ENCODE measurements at places on chromosomes 2 and 18. TPM values are rescaled to one million over a fixed set of nuclear protein-coding genes. Genes with fewer than 3 reads are reported as not detected.

DNA sequence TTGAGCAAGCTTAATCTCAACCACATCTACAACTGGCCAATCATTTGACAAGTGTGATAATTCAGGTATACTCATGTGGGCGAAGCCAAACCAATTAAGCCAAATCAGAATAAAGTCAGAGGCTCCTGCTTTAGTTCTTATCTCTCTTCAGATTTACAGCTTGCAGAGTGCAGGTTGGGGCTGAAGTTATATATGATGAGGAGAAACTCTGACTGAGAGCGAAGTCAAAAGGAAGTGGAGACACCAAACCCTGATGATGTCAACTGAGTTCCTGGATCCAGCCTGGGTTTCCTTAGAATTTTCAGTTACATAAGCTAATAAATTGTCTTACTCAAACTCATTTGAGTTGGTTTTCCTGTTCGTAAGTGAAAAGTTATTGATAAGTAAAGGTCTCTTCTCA lies 73.9 kb downstream of the ASXL2 start:
- H3K27me3 ChIP-seq, result no peaks in the 10 kb centered on the region
- no peak overlapping the region for H3K4me3 ChIP-seq
- no peaks in the 10 kb centered on the region for H3K36me3 ChIP-seq
- H3K4me1 ChIP-seq, result no peaks in the 10 kb centered on the region

- H3K4me1 ChIP-seq, result no peaks in the 10 kb centered on the region
- no peaks in the 10 kb centered on the region for H3K27me3 ChIP-seq
- no peak overlapping the region for H3K27ac ChIP-seq
- H3K36me3 ChIP-seq, result no peaks in the 10 kb centered on the region
- H3K4me3 ChIP-seq, result no peak overlapping the region
Measured at GRCh38 chr2:172922306-172922705, 153.3 kb upstream of the MAP3K20 start.

DNA sequence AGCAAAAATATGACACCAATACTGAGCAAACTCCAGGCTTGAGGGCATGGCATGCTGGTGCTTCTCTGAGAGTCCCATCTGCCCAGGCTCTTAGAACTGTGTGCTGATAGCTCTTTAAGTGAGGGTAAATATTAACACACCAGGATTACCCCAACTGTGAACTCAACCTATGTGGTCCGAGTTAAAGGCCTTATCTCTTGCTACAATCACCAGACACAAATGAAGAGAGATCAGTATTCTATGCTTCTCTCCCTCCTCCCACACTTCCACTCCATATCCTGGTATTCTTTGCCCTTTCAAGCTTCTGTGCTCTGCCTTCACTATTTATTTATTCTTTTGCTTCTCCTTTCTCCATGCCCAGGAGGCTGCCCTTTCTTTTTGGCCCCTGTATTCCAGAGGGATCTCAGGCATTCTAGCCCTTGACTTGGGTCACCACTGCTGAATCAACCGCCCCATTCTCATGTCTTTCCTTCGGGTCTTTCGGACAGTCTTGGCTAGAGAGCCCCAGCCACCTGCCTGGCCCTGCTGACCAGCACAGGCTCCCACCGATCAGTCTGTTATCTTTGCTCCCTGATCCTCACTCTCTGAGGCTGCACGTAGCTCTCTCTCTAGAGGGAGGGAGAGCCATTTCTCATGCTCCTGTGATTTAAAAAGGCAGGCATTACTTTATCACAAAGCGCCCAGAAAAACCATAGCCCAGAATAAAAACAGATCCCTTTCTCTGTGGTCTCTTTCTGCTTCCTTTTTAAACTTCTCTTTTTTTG lies 17.2 kb upstream of the HK2 start:
- H3K4me3 ChIP-seq, result no peak overlapping the region
- no peak for DNase-seq
- H3K36me3 ChIP-seq, result no peaks in the 10 kb centered on the region
- H3K27ac ChIP-seq, result no peak overlapping the region
- no peaks in the 10 kb centered on the region for H3K27me3 ChIP-seq
- H3K4me1 ChIP-seq, result no peaks in the 10 kb centered on the region

DNA sequence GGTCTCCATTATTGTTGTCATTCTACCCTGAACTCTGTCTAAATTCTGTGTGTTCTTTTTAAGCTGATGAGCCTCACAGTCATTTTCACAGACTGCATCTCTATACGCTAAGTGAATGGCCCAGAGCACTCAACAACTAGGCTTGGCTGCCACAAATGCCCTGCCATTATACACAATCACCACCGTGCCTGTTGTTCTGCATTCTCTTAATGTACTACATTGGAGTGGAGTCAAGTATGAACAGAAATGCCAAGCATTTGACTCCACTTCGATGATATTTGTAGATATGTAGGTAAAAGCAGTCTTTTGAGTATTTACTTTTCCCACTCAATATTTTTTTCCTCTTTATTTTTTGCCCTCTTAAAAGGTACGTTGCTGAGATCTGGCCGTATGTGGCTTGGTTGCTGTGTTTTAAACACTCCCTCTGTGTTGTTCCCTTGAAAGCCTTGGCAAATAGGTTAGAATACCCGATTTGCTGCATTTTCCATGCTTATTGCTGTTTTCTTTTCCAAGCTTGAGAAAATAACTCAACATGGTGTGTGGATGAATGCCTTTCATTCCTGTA lies 36.2 kb upstream of the TMEFF2 start:
- no peak overlapping the region for H3K4me3 ChIP-seq
- H3K27me3 ChIP-seq, result no peaks in the 10 kb centered on the region
- DNase-seq, result no peak
- no peaks in the 10 kb centered on the region for H3K36me3 ChIP-seq
- no peak overlapping the region for H3K27ac ChIP-seq

The IL1RL1 gene
- total RNA-seq, result 17.7 TPM

The C1QL2 gene
- not detected for total RNA-seq

Data from tibial nerve (tissue), 4 donors.